ENCODE measurements at places on chromosomes 1 and 21.

GRCh38 chr1:86861424-86861823 is 52.5 kb downstream of the SELENOF start:
- DNase-seq: no peak

DNA sequence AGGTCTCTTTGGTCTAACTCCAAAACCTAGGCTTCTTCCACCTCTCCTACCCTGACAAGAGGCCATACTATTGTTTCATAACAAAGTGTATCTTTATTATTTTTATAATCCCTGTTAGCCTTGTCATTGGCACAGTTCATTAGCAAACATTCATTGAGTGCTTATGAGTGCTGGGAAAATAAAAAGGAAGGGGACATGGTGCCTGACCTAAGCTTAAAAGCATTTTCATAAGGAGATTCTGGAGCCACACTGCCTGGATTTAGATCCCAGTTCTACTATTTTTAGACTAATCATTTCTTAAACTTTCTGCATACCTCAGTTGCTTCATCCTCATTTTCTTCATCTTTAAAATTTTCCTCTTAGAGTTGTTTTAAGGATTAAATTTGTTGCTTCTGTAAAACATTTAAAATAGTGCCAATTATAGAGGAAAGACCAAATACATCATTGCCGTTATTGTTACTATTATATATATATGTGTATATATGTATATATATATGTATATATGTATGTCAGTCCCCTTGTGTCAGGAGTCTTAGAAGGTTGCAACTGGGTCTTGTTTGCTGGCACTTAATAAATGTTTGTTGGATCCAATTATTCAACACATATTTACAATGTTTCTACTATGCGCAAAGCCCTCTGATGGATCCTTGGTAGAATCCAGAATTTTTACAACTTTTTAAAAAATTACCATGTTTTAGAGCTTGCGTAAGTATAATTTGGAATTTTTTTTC is 250.9 kb upstream of the SGIP1 start:
- no peak for DNase-seq

GRCh38 chr1:147850737-147851136 is 51.9 kb upstream of the GJA8 start:
- no peak for DNase-seq

DNA sequence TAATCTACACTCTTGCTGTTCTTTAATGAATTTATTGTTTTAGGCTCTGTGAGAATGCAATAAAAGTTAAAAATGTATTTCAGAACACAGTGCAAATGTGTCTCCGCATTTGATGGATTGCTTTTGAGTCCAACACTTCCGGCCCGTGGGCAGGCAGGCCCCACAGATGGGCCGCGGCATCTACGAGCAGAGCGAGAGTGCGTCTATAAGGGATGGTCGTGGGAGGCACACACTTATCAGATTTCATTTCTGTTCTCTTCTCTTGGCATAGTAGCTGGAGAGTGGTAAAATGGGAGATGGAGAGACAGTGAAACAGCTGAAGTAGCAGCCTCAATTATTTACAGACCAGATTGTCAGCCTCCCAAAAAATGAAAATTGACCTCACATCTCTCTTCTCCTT is 134.2 kb downstream of the NAV1 start:
- no peak for DNase-seq

- no peak for DNase-seq
These were observed 99.6 kb upstream of the FBXO28 start for GRCh38 chr1:224014330-224014649.

DNA sequence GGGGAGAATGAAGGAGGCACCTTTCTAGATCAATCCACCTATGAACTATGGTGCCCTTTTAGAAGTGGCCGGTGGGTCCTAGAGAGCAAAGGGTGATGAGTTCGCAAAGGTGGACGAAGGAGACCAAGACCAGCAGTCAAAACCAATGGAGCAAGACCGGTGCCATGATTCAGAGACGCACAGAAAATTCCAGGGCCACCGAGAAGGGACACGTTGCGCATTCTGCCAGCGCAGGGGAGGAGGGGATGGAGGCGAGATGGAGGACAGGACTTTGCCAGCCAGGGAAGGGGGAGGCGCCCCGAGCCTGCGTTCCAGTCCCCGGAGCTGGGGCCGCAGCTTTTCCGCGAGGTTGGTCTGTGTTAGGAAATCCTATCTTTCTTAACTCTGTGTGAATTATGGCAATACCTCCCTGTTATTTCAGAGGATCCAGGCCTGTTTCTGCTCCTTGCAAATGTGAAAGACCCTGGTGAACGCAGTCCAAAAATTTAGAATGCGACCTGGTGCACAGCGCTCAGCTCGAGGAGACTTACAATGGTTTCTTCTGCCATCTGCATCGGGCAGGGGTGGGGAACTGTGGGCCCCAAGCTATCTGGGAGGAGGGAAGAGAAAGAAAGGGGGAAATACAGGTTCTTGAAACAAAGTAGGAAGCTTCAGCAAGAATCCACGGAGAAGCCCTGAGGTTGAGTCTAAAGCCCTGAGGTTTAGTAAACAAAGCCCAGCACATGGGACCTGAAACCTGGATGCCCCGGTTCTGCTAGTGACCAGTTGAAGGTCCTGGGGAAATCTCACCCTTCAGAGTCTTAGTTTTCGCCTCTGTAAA is 129.4 kb downstream of the MRPS6 start:
- no peak for DNase-seq

- no peak for DNase-seq
These were observed 53.6 kb upstream of the ARTN start for GRCh38 chr1:43879996-43880395.

DNA sequence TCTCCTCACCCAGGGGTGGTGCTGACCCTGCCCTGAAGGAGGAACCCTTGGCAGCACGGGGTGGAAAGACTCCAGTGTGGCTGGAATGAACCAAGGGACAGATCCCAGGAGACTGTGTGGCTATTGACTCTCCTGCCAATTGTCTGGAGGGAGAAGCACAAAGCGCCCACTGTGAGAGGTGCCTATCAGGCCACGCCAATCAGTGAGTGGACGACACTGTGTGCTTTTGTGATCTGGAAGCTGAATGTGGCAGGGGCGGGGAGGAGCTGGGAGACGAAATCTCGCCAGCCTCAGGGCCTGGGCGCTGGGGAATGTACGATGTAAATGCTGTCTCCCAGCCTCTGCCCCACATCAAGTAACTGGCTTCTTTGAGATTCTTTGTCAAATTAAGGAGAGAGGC is 167.1 kb downstream of the ZBTB18 start:
- no peak for DNase-seq

DNA sequence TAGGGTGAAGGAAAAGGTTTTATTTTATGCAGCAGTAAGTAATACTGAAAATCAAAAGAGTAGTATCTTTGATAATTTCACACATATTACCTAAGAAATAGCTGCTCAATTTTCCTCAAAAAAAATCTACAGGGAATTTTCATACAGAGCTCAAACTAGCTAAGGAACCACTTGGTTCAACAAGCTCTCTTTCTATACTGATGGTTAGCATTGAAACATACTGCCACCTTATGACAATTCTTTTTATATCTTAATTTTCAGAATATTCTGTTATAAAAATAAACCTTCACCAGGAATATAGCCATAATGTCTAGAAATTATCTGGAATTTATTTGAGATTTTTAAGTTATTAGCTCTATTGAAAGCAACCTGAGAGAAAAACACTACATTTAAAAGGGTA is 142.1 kb downstream of the DPYD start:
- no peak for DNase-seq

DNA sequence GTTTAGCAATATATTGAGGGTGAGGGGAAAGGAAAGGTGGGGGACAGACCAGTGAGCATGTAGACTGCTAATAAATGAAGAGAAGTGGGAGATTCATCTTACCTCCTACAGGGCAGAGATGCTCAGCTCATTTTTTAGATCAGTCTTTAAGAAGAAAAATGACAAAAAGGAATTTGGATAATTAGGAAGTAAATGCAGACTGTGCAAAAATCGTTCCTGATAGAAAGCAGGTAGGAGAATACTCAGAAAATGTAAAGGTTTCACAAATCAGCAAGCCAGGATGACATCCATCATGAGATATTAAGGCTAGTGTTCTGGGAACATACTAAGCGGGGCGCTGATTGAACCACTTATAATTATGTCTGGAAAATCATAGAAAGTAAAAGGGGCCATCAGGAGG is 106.3 kb downstream of the RNF220 start:
- no peak for DNase-seq

DNA sequence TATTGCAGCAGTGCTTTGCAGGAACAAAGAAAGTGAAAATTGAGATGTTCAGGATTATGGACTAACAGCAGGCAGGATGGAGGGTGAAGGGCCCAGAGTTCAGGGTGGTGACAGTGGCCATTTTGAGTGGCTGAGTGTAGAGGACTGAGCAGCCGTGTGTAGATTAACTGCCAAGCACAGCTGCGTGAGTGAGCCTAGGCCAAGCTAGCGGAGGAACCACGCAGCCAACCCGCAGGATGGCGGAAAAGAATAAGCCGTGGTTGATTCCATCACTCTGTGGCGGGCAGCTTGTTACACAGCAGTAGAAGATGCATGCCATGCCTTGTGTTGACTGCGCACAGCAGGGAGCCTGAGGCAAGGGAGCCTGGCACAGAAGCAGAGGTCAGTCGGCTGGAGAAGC is 102.5 kb upstream of the KIF26B start:
- DNase-seq: no peak

GRCh38 chr1:93661829-93662474 is 19.7 kb downstream of the BCAR3 start:
- peak; percentile 81 for DNase-seq

DNA sequence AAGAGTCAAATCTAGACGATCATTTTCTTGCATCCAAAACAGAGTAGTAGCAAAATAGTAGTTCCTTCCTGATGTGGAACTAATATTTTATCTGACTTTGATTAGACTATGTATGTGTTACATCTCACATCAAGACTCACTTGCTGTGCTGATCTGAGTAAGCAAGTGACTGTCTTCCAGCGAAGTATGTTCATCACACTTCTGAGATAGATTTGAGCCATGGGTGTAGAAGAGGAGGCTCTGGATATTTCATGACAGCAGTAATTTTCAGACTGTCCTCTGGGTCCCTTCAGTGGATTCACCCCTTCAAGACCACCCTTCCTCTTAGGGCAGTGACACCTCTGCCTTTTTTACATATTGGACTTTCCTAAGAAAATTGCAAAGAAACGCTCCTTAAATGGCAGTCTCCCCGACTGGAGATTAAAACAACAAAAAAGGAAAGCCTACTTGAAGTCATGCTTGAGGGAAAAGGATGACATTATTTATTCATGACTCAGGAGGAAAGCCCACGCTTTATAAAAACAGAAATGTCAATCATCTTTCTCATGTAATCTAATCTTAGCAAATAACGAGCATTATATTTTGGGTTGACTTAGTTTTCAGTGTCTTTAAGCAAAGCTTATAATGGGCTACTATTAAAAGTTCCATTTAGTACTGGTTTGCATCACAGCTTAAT is 22.8 kb downstream of the ATP1B1 start:
- no peak for DNase-seq

DNA sequence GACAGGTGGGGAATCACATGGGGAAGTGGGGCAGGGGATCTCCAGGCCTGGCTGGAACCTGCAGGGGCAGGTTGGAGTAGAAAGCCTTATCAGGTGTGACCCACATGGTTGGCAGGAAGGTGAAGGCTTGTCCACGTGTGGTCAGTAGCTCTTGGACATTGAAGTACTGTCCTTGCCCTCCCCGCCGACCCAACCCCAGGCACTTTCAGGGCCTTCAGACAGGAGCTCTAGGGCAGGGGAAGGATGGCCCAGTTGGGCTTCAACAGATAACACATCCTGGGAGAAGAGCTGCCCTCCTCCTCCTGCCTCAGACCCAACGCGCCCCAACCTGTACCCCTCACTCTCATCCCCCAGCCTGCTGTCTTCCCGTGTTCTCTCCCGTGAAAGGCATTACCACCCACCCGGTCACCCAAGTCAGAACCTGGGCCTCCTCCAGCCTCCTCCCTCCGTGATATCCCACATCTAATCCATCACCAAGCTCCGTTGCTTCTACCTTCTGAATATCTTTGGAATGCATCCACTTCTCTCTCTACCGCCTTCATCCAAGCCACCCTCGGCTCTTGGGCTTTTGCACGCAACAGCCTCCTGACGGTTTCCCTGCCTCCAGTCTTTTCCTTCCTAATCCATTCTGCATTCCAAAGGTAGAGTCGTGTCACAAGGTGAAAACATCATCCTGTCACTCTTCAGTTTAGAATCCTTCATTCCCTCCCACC is 15.9 kb downstream of the PTPRF start:
- DNase-seq: no peak

GRCh38 chr1:119779869-119780356 is 11.2 kb upstream of the HMGCS2 start:
- DNase-seq: no peak

- DNase-seq: no peak
These were observed 379.4 kb upstream of the RUNX1 start for GRCh38 chr21:35428489-35428888.

GRCh38 chr21:46005481-46005881 is 23.9 kb downstream of the COL6A1 start:
- no peak for DNase-seq

GRCh38 chr1:26831546-26832248 is 5.2 kb downstream of the ZDHHC18 start:
- no peak for DNase-seq

DNA sequence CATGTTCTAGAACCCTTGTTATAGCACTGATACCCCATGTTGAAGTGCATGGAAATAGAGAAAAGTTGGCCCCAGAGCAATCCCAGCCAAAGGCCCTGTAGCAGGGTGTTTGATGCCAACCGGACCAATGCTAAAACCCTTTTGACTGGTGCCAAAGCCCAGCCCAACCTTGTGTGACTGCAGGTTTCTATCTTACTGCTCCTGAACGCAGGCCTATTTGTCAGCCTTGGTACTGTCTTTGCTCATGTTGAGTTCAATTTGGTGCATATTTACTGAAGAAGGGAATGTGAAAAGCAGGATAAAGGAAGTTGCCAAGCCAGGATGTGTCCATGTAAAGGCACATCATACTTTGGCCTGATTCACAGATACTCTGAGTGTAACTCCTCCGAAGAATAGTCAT is 51.7 kb upstream of the NFASC start:
- DNase-seq: no peak
